CD4-positive, alpha-beta T cell treated with Interleukin-21 for 1 hour (primary cell): ENCODE measurements at places on chromosomes 7 and 10.
A peak's percentile ranks its signal among the peaks of the same experiment; 100 is the strongest.

DNA sequence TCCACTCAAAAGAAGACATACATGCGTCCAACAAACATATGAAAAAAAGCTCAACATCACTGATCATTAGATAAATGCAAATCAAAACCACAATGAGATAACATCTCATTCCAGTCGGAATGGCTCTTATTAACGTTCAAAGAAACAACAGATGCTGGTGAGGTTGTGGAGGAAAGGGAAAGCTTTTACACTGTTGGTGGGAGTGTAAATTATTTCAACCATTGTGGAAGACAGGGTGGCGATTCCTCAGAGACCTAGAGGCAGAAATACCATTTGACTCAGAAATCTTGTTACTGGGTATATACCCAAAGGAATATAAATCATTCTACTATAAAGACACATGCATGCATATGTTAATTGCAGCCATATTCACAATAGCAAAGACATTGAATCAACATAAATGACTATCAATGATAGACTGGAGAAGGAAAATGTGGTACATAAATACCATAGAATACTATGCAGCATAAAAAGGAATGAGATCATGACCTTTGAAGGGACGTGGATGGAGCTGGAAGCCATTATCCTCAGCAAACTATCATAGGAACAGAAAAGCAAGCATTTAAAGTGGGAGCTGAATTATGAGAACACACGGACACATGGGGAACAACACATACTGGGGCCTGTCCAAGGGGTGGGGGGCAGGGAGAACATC is 28.4 kb downstream of the PCDH15 start:
- DNase-seq = no peak

- no peak for DNase-seq
These were observed 700.9 kb downstream of the GRID1 start for GRCh38 chr10:85665681-85666080.

- peak; percentile 53 for DNase-seq
These were observed 3.6 kb downstream of the ZSCAN21 start for GRCh38 chr7:100053215-100053614.

DNA sequence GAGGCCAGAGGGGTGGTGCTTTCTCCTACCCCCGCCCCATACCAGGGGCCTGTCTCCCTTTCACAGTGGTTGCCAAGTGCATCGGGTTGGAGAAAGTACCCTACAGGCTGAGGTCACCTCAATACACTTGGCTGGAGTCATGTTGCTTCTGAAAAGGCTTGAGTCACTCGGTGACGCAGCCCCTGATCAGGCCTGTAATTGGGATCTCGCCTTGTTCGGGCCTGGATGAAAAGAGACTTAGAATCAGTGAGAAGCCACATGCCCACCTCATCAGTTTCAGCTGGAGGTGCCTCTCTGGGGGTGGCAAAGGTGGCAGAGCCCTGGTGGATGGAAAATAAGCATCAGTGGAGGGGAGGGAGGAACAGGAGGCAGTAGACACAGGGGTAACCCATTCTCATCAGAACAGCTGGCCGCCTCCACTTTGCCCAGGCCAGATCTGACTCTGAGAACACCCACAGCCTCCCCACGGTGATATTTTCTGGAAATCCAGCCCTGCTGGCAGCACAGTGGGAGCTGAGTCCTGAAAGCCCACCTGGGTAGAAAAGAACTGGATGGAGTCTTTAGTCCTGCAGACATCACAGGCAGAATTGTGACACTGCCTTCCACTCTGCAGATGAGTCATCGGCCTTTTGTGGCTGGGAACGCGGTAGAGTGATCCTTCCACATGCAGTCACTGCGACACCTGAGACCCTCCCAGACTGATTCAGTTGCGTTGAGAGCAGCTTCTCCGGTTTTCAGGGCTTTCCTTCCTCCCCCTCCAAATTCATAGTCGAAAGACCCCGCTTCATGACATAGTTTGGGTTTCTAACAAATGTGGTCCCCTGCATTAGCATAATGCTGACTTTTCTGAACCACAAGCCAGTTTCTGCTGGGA is 108.0 kb downstream of the GRK5 start:
- DNase-seq = peak; percentile 34

DNA sequence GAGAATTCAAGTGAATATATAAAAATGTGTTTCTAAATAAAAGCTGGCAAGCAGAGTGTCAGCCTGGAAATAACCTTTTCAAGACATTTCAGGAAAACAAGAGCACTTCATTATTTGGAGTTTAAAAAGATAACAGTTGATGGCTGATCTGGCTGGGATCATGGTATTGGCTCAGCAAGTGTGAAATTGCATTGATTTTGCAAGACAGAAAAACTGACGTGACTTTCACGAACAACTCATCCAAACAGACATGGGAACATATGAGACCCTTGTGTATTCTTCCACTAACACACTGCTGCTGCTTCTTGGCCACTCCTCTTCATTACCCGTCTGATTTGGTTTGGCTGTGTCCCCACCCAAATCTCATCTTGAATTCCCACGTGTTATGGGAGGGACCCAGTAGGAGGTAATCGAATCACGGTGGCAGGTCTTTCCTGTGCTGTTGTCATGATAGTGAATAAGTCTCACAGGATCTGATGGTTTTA is 108.5 kb downstream of the RAB18 start:
- no peak for DNase-seq

GRCh38 chr7:133434246-133434865 is 181.5 kb downstream of the EXOC4 start:
- peak; percentile 38 for DNase-seq

DNA sequence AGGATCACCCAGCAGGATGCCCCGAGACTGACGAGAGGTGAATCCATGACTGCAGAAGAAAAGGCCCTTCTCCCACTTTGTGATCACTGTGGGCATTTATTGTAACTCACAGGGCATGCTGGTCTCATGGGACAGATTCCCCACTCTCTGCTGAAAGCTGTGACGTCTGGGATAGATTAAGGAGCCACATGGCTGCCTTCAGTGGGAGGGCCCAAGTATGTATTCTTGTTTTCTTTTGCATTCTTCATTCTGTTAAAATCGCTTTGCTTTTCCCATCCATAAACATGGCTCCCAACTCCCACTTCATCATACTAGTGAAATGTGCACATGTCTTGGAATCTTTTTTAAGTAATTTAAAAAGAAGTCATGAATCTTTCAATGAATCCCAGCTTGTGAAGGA is 67.2 kb downstream of the FAM107B start:
- no peak for DNase-seq

- no peak for DNase-seq
These were observed 13.8 kb upstream of the CYP3A5 start for GRCh38 chr7:99693427-99694200.

DNA sequence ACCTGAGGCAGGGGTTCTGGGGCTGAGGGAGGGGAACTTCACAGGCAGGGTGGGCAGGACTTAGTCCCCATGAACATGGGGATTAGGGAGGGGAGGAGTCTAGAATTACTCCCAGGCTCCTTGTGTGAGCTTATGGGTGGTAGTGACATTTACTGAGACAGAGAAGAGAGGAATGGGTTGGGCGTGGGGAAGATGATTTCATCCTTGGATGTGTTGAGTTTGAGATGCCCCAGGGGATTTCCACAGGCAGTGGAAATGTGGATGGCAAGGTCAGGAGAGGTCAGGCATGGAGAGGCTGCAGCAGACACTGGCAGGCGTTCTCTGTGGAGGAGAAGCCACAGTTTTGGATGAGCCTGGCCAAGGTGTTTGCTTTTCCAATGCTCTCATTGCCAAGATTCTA is 26.4 kb upstream of the GSDME start:
- no peak for DNase-seq

GRCh38 chr7:96786261-96786997 is 76.8 kb upstream of the SEM1 start:
- DNase-seq = no peak

DNA sequence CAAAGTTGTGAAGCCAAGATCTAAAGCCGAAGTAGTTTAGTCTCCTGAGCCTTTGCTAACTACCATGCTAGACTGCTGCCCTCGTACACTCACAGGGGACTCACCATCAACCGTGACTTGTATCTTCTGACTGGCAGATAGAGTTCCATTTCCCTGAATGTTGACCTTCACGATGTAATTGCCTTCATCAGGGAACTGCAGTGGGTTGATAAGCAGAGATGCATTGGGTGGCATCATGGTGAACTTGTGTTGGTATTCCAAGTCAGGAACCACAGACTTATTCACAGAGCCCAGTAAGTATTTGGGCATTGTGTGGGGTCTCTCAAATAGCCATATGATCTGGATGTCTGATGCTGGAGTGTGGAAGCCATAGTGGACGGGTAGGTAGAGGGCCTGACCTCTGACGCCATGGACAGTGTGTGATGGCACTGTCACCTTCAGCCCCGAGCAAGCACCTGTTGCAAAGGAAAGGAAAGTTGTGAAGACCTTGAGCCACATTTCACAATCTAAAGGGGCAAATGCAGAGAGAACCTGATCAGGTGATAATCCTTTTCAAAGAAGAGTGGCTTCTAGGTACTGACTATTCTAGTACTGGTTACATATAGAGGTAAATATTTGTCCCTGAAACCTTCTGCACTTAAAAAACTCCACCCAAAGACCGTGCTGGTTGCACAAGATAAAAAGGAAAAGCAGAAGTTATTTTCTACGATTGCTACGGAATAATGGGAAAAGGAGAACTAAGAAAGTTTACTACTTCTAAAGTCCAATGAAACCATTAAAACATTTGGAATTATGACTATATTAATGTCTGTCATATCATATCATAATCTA is 7.1 kb downstream of the HEPACAM2 start:
- no peak for DNase-seq

DNA sequence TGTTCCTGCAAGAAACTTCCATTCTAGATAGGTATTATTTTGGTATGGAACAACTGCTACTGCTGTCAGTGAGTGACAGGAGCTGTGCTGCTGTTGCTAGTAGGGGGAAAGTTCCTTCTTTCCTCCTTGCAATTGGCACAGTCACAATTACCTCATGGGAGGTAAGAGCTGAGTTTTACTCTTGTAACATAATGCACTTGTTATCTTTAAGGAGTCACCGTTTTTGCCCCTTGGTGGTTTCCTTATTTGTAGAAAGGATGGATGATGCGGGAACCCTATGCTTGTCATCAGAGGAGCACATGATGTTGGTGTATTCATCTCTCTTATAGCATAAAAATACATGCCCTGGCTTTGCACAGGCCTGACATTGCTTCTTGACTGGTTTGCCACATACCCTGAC is 234.7 kb upstream of the NPY start:
- no peak for DNase-seq

GRCh38 chr10:47295411-47295810 is 4.6 kb upstream of the GDF10 start:
- DNase-seq = no peak

GRCh38 chr7:116499168-116500077 is at the start of gene CAV2:
CAV2 (plus strand) TSS chr7:116499738; CDS start chr7:116499782, 44 bp downstream.
- DNase-seq = no peak

GRCh38 chr7:69994886-69995542 is 396.7 kb downstream of the AUTS2 start:
- DNase-seq = no peak

DNA sequence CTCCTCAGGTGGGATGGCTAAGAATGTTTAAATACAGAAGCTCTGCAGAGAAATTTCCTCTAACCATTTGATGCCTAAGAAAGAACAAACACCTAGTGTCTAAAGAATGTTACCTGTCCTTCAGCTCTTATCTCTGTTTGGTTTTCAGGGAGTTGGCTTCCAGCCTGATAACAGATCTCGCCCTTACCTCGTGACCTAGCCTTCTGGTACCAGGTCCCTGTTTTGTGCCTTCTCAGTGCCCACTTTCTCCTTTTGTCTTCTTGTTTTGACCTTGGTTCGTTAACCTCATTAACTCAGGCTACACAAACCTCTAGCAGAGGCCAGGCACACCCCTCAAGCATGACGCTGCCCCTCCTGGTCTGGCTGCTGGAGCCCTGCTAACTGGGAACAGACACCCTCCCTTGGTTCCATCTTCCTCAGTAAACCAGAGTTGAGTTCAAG is 16.1 kb upstream of the RAB11FIP2 start:
- DNase-seq = no peak

DNA sequence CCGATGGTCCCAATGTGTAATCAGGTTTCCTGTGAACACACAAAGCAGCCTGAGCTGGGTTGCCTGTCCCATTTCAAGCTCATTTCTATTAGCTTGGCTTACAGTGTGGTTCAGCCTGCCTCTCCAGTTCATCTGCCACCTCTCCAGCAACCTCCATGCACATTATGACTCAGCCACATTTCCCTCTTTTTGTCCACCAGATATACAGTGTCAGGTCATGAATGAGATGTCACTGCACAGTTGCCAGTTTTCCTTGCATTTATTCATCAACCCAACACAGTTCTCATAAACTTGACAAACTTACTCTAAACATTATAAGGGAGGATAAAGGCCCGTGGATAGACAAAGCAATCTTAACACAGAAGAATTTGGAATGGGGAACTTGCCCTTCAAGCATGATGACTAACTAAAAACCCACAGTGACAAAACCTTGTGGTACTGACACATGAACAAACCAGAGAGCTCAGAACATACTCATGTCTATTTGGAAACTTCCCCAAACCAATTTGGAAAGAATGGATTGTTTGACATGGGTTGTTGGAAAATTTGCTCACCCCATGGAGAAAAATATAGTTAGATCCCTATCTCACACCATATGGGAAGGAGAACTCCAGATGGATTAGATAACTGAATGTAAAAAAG is 2.5 kb upstream of the CFAP58 start:
- DNase-seq = no peak

DNA sequence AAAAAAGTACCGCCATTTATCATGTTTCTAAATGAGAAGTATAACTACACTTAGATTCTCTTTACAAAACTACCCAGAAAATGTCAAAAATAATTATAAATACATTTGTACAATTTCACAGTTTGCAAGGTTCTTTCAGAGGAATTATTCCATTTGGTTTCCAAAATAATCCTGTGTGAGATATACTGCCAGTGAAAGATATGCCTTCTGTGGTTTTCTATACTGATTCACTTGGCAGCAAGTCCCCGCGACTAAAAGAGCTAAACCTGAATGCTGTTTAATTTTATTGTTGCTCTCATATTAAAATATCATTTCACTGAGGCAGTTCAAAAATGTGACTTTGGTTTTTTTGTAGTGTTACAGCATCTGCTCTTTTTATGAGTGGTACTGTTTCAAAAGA is 364.9 kb upstream of the PLXDC2 start:
- DNase-seq = no peak

GRCh38 chr7:40755438-40755837 is 620.6 kb downstream of the SUGCT start:
- DNase-seq = no peak

DNA sequence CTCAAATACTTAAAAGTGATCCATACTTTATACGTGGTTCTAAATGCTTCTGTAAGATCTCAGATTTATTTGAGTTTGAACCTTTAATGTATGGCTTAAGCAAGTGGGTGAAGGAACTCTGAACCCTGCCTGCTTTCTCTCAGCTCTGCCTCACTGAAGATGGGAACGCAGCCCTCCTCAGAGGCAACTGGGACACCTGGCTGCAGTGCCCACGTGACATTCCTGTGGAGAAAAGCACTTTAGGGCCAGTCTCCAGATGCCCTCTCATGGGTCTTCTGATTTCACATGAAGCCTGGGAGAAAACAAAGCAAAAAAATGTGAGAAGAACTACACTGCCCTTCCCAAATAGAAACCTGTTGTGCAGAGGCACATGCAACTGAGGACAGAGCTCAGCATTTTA is 242.6 kb upstream of the ANKRD30A start:
- DNase-seq = no peak

- no peak for DNase-seq
These were observed 739 bp upstream of the CCDC186 start for GRCh38 chr10:114174695-114175188.

- peak; percentile 28 for DNase-seq
These were observed 1.0 kb downstream of the CHST15 start for GRCh38 chr10:124092250-124092859.

GRCh38 chr7:30422922-30423321 is 55.7 kb downstream of the NOD1 start:
- DNase-seq = no peak

- no peak for DNase-seq
These were observed 61.5 kb downstream of the GRB10 start for GRCh38 chr7:50721160-50721559.
